ENCODE measurements at places on chromosomes 16 and 17. TPM values are rescaled to one million over a fixed set of nuclear protein-coding genes. Genes with fewer than 3 reads are reported as not detected.

GRCh38 chr16:81607805-81608522, 163.4 kb downstream of the CMIP start:
- no peak for DNase-seq

Gene CIBAR2
- not detected for polyA plus RNA-seq

DNA sequence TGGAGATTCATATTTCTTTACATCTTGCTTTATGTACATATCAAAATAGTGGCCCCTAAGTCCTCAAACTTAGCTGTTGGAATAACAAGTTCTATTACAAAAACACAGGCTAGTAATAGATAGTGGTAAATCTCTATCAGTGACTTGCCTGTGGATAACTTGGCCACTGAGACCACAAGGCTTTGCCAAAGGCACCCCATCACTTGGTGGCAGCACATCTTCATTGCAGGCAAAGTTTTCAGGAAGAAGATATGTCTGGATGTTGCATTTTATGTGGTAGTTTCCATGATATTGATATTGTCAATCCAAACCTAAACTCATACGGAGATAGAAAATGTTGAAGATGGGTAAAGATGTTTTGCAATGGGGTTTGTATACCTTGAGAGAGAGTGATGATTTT, 58.5 kb downstream of the KNOP1 start:
- no peak for DNase-seq

DNA sequence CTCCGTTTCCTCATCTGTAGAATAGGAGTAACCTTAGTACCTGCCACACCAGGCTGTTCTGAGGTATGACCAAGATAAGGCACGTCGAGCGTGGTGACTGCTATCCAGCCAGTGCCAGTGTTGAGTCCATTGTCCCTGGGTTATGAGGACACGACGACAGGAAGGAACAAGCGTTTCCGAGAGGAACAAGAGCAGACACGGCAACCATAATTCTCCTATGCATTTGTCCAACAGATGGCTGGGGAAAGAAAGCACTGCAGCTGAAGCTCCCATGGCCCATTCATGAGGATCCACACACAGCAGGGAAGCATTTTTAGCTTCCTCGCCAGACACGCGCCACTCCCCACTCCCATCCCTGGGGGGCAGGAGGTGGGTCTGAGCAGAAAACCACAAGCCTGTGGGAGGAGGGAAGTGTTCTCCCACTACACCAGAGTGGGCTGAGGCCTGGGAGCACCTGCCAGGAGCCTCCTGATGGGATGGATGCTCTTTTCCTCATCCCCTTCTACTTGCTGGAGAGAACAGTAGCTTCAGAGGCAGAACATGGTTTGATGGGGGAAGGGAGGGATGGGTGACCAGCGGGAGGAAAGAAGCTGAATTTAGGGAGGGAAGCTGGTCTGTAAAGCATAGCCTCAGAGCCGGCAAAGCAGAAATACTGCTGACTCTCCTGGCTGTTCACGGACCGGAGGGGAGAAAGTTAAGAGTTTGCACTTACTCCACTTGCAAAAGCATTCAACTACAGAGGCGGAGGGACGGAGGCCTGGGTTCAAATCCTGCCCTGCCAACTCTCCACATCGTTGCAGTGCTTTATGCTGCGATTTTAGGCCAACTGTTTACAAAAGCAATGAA, 2.7 kb downstream of the COTL1 start:
- DNase-seq: no peak

Gene MT1H
- polyA plus RNA-seq: 0.15 TPM

- DNase-seq: no peak
These were observed 46.1 kb upstream of the CBFA2T3 start for GRCh38 chr16:89023151-89023551.

DNA sequence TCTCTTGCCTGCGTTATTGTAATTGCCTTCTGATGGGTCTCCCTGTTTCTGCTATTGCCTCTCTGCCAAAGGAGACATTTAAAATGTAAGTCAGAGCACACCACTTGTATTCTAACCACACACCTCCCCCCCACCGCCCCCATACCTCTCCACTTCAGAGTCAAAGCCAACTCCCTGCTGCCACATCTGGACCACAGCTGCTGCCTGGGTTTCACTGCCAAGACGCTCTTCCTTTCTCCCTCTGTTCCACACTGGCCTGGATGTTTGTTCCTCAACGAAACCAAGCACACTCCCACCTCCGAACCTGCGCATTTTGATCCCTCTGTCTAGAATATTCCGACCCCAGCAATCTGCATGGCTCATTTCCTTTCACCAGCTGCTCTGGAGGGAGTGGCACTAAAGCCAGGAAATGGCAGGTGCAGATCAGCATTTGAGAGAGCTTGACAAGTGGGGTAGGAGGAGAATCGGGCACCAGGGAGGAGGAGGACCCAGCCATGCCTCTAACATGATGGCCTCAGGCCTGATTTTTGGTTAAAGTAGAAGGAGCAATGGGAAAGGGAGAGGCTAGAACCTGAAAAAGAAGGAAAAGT, 92.4 kb upstream of the HS3ST2 start:
- no peak for DNase-seq

DNA sequence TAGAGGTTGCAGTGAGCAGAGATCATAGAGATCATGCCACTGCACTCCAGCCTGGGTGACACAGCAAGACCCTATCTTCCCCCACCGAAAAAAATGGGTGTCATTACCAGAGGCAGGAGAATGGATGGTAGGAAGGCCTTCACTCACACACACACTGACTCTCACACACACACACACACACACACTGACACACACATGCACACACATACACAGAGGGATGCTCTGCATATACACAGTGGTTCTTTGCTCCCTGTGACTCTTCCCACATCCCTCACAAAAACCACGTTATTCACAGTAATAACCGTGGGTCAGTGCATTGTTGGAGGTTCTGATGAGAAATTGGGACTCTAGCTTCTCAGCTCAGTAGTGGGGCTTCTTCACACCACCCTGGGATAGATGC, 300.2 kb upstream of the N4BP1 start:
- DNase-seq: no peak

GRCh38 chr17:45752246-45752645, 31.9 kb upstream of the CRHR1 start:
- DNase-seq: no peak

DNA sequence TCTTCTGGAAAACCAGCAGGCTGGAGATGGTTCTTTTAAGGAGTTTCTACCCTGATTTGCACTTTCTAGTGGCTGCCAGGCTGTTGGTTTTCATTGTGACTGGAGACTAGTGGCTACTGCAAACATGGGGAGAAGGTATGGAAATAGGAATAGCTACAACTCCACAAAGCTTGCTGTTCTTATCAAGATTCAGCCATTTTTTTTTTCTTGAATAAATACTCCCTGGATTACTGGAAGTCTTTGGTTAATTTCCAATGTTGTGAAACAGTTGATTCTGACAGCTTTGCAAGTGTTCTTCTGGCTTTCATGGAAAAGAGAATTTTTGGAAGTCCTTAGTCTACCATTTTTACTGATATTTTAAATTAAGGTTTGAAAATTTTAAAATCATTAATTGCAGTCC, 277.7 kb downstream of the HS3ST3A1 start:
- no peak for DNase-seq

Gene OR1F1
- polyA plus RNA-seq: not detected

- no peak for DNase-seq
These were observed 5.2 kb downstream of the SECTM1 start for GRCh38 chr17:82328141-82328993.

GRCh38 chr17:41785091-41785858, 1.2 kb downstream of the JUP start:
- DNase-seq: peak; percentile 50

DNA sequence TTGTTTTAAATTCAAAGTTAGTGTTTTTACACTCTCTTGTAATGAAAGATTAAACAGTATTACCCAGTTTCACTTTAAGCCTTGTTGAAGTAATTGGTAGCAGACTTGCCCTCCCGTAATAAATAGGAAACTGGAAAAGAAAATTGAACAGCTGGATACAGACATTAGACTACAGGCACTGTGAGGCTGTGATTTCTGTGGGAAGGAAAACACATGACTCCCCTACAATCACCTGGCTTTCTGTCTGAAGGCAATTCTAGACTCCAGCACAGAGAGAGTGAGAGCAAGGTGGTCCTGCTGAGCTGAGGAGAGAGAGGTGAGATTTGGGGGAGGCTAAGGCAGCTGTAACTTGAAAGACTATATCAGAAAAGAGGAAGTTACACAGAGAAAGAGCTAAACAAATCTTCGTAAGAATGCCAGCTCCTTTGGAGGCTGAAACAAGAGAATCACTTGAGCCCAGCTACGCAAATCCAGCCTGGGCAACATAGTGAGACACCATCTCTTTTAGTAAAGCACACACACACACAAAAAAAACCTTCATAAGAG, 57.8 kb upstream of the CDYL2 start:
- DNase-seq: no peak

DNA sequence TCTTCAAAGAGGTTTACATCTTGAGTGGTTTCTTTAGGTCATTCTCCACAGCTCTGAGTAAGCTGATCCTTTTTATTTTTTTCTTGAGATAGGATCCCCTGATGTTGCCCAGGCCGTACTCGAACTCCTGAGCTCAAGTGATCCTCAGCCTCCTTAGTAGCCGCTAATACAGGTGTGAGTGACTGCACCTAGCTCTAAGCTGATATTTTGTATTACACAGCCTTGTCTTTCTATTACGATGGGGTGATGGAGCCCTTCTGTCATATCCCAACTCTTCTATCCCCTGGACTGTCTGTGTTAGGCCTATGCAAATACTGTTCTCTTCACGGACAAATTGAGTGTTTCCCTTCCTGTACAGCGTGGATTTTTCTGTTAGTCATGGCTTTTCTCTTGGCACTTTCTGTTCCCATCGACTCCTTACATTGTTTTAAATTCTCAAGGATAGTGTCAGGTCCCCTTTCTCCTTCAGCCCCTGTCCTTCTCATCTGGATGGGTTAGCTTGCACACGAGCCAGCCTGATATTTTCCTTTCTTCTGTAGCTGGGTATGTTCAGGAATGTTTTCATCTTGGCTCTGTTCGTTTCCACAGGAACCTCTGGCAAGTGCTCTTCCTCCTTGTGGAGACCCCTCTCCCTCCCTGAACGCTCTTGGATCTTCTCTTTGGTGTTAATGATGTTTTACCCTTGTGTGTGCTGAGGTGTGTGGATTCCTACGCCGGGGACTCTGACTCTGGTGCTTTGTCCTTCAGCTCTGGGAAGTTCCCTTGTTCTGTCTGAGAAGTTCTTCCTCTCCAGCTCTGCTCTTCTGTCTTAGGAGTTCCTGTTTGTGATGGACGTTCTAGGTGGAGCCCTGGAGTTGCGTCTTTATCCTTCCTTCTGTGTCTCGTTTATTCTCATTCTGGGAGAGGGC, 2.3 kb downstream of the BANP start:
- DNase-seq: peak; percentile 92

Gene SOX8
- polyA plus RNA-seq: not detected

Gene NPIPA3
- not detected for polyA plus RNA-seq

DNA sequence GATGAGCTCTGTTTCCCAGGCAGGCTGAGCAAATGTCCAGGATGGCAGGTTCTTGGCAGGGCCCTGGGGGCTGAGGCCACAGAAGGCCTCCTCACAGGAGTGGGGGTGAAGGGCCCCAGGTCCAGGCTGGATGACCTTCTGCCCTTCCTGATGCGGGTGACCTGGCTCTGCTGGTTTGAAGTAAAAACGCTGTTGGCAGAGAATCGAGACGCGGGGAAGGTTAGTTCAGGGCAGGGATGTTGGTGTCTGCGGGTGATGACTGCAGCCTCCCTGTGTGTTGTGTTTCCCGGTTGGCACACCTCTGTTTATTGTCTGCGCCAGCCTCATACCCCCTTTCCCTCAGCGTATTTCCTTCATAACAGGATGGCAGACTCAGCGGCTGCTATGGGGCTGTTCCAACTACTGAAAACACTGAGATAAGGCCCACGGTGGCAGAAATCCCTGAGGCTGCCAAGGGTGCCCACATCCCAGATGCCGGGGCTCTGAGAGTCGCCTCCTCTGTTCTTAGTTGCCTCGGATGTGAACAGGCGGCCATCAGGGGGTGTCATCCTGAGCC, 104.6 kb downstream of the METRNL start:
- no peak for DNase-seq

- DNase-seq: no peak
These were observed 5.2 kb downstream of the OMG start for GRCh38 chr17:31291820-31292219.

DNA sequence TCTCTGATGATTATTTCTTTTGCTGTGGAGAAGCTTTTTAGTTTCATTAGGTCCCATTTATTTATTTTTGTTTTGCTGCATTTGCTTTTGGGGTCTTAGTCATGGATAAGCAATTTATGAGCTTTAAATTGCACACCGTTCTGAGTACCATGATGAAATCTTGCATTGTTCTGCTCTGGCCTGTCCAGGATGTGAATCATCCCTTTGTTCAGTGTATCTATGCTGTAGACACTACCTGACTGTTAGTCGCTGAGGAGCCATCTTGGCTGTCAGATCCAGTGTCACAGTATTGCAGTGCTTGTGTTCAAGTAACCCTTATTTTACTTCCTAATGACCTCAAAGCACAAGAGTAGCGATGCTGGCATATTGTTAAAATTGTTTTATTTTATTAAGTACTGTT, 218.0 kb upstream of the CNTNAP4 start:
- DNase-seq: no peak

DNA sequence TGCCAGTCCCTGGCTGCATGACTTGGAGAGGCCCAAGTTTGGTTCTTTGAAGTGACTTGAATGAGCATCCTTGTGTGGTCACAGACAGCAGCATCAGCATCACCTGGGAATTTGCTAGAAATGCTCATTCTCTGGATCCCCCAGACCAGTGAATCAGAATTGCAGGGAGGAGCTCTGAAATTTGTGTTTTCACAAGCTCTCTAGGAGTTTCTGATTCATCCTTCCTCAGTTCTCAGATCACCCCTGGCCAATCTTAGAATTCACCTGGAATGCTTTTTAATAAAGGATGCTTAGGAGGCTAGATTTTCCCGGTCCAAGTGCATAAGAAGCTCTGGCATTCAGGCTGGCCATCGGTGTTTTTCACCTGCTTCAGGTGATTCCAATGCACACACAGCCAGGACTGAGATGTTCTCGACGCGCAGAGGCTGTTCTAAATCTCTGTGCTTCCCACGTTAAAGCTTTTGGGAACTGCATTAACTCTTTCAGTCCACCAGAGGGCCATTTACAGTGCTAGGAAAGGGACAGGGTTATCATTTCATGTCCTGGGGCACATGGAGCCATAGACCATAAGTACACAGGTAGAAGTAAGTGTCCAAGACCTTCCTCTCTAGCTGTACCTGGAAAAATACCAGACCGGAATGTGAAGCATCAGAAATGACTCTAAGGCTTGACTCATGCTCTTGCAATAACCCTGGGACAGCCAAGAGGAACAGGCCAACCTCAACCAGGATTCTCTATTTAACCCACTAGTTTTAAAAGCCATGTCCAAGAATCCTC, 85.7 kb upstream of the XYLT1 start:
- DNase-seq: no peak

Gene HOXB3
- polyA plus RNA-seq: 0.65 TPM

- DNase-seq: no peak
These were observed 47.8 kb upstream of the SCNN1B start for GRCh38 chr16:23254338-23254737.

Measured in CD14-positive monocyte (primary cell).